ENCODE measurements at places on chromosomes 12 and 14.

DNA sequence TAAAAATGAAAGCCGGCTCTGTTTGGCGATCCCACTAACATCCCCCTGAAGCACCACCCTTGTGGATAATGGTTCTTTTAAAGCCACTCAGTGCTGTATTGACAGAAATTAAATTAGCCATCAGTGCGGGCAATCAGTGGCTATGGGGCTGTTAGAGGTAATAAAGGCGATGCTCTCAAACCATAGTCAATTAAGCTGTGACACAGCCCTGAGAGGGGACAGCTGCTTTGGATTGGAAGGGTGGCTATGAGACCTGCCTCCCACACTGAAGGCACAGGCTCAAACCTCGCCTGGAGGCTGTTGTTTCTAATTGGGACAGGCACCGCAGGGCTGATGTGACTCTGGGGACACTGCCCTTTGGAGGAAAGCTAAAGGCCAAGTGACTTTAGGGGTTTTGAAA, 562.2 kb downstream of the VRK1 start:
- DNase-seq: no peak

DNA sequence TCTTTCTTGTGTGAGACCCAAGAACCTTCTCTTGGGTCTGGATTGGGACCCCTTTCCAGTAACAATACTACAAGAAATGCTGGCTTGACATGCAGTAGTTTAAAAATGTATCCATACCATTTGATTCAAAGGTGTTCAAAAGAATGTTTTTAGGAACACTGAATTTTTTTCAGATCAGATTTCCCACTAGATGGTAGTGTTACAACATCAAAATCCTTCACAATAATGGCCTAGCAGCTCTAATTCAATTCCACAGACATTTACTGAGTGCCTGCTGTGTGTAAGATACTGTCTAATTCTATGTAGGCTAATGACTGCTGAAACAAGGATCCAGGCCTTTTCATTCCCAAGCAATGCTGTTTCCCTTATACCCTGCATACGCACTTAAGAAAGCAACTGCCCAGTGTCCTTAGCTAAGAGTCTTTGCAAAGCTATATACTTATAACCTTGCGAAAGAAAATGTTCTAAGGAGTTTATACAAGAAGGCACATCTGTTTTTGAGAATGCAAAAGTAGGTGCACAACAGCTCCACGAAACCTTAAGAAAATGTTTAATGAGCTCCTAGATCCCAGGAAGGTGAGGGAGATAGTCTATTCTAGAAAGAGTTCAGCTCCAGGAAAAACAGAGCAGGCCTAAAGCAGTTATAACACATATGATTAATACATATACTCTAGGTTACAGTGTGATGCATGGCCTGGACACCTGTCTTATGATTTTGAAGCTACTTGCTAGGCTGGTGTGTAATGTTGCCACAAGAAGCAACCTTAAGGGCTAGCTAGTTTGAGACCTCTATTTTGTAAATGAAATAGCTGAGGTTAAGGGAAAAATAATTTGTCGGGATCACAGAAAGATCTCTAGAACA, 50.9 kb upstream of the PKP2 start:
- DNase-seq: no peak

GRCh38 chr14:103746701-103747100, 31.1 kb downstream of the ZFYVE21 start:
- peak; percentile 28 for DNase-seq

GRCh38 chr12:92762773-92763172, 60.0 kb downstream of the PLEKHG7 start:
- DNase-seq: no peak

- no peak for DNase-seq
Measured at GRCh38 chr12:94269316-94269999, 121.1 kb downstream of the PLXNC1 start.

GRCh38 chr12:49305762-49306510, 11.0 kb downstream of the PRPH start:
- no peak for DNase-seq

DNA sequence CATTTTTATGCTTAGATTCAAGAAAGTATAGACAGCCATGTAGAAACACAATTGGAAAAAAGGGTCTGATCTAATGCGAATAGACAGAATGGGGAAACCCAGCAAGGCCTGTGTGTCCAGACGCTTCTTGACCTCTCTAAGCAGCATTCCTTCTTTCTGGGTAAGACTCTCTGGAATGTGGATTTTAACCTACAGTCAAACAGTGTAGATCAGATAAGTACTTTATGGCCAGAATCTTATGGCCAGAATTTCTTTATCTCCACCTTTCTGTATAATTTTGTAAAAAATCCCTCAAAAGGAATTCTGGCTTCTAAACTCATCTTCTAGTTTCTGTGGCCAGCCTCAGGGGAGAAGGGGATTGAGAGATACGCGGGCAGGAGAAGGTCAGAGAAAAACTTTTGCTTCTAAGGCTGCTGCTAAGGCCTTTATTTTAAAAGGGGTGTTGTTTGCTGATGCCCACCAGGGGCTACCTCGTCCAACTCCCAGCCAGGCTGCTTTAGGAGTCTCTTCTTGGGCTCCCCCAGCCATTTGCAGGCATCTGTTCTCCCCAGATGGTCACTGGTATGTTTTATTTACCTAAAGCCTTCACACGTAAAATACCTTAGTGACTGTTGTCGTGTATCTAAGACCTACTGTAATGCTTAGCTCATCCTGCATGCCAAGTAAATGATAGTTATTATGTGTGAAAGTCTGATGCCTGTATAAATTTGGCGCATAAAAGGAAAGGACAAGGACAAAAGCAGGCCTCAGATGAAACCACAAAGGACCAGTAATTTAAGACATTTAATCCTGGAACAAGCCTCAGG, 68.4 kb downstream of the ANO6 start:
- no peak for DNase-seq

- DNase-seq: peak; percentile 20
Measured at GRCh38 chr12:67633708-67634107, 14.8 kb upstream of the DYRK2 start.

DNA sequence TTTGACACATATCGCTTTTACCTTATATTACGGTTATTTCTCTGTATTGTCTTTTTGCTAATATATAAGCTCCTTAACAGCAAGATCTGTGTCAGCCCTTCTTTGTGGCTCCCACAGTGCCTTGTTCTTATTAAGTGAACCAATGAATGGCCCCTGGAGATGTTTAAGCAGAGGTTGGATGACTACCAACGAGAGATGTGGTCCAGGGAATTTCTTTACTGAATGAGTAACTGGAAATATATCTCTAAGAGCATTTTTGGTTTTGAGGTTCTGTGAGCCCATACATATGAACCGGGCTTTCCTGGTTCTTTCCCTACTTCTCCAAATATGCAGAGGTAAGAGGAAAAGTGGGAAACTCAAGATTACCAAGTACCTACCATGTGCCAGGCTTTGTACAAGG, 23.5 kb downstream of the CALCOCO1 start:
- DNase-seq: no peak

DNA sequence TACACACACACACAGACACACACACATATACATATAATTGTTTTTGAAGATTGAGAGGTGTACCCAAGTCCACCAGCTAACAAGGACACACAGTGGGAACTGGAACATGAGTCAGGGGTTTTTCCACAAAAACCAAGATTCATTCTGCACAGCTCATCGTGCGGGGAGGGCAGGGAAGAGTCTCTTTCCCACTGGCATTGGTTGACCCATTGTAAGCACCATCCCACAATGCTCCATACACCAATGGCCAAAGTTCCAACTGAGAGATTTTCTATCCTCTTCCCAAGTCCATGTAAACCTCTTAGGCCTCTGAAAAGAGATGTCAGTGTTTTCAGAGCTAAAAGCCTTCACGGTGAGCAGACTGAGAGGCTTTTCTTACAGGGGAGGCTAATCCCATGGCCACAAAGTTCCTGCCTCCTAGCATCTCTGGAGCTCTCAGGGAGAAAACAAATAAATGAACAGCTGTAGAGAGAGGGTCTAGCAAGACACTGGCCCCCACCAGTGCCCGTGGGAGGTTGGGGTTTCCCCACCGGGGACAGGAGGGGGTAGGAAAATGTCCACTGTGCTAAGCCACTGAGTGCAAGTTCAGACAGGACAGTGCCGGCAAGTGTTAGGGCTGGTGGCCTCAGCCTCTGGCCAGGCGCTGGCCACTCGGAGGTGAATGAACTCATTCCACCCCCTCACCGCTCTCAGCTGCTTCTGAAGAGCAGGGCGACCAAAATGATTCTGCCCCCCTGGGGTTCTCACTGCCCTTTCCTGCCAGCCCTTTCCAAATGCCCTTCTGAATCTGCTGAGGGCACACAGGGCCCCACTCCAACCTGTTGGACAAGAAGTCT, 21.5 kb upstream of the TC2N start:
- DNase-seq: no peak

GRCh38 chr12:5377997-5378592, 53.8 kb upstream of the NTF3 start:
- DNase-seq: no peak

DNA sequence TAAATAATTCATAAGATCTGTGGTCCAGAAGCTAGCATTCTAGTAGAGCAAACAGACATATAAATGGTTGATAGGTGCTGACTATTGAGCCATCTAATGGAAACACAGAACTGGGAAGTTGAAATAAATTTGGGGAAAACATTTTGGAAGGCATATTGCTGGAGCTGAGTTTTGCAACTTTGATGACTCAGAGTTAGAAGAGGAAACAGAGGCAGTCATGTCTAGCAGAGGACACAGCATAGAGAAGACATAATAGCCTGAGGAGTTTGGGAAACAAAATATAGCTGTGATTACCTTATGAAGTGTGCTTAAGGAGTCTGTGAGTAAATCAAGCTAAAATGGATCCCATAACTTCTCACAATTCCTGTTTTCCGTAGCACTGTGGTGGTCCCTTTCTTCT, 86.9 kb upstream of the FLRT2 start:
- DNase-seq: no peak

- peak; percentile 46 for DNase-seq
Measured at GRCh38 chr14:91231446-91231845, 13.1 kb downstream of the GPR68 start.

- DNase-seq: no peak
Measured at GRCh38 chr14:94332587-94332986, 9.5 kb upstream of the SERPINA6 start.

DNA sequence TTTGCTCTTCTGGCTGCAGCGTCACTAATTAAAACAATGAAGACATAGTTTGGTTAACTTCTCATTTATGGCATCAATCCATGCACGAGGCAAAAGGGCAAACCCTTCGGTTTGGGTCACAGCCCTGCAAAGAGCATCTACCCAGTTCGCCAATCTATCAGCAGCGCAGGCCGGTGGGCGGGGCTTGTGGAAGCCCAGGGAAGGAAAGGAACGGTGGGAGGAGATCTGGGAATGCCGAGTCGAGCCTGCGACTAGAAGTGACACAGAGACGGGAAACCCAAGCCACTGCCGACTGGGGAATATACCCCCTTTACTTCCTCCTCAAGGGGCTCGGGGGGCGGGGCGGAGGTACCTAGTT, 466 bp downstream of the KICS2 start:
- peak; percentile 91 for DNase-seq

GRCh38 chr12:386651-387050, 2.5 kb downstream of the KDM5A start:
- DNase-seq: no peak

- no peak for DNase-seq
Measured at GRCh38 chr12:11745113-11745512, 95.6 kb downstream of the ETV6 start.

Data from MG63 (cell line).